Stimulated activated CD4-positive, alpha-beta T cell treated with anti-CD3 and anti-CD28 coated beads, Interleukin-4, amount 100 ng/mL, for 4 hours (primary cell): ENCODE measurements at places on chromosomes 11 and 22.

DNA sequence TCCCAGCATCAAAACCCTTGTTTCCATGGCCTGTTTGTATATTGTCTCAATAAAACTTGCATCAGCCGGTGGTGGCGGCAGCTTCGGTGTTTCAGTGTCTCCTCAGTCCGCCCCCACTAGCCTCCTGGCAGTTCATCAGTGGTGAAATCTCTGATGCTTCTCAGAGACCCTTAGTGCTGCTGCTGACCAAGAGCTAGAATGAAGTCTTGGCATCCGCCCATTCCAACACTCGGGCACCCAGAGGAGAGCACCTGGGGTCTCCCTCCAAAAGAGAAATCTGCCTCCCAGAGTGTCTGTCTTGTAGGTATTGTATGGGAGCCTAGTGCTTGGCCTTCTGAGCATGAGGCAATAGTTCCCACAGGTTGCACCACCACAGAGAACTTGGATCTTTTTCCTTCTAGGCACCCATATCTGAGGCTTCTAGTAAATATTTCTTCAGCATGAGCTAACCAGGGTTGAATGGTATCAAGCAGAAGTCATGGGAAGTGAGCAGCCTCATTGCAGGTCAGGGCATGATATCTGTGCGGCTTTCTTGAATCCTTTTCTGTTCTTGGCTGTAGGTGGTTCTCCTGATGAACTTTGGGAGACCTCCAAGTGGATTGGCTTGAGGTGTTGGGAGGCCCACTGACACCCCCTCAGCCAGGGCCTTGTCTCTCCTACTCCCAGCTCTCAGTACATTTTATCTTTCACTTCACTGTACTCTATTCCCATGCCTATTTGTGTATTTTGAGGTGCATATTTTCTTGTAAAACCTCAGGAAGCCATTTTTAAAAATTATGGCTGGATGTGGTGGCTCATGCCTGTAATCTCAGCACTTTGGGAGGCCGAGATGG lies 13.2 kb upstream of the AIFM3 start:
- DNase-seq, result no peak

- DNase-seq, result no peak
These were observed 55.3 kb downstream of the TRMU start for GRCh38 chr22:46390652-46391301.

DNA sequence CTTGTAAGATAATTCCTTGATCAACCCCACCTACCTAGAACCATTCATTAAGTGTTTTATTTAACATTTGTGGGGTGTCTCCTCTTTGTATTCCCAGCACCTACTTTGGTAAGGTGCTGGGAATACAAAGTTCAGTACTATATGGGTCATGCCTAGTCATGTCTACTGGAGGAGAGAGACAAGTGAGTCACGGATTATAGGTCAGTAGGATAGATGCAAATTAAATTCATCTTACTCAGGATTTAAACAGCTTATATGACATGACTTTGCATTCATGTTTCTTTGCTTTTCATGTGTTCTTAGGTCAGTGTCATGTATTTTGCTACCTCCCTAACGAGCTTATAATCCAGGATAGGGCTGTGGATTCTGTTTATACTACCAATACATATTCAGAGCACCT lies 3.4 kb upstream of the FADS1 start:
- no peak for DNase-seq

DNA sequence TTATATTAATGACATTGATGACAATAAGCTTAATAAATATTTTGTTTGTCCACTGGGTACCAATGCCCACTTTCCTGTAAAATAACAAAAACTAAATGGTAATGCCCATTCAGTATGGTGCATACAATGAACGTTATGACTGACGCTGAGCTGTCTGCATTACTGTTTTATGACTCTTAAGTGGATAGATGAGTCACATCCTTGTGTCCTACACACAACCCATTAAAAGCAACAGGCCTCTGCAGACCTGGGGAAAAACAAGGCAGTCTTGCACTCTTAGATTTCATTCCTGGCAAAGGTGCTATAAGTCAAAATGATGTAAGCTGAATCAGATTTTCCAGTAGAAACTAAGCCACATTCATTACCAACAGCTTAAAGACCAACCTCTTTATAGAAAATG lies 176.3 kb upstream of the TMEM45B start:
- no peak for DNase-seq

DNA sequence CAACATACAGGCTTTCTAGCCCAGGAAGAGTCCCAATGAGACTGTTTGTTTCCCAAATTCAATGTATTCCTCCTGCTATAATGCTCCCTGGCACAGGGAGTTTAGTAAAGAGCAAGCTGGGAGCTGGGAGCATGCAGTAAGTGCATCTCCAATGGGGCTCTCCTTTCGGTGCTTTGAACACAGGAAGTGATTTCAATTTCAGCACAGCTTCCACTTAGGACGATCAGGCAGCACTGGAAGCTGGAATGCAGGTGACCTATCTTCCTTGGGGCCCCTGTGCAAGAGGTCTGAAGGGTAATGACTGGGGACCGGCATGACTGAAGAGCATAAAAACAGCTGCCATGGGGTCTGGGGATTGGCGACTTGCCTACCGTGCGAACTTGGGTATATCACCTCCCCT lies 76.0 kb downstream of the LARGE1 start:
- DNase-seq, result no peak

- no peak for DNase-seq
These were observed 28.6 kb upstream of the PHF21A start for GRCh38 chr11:46149826-46150225.

DNA sequence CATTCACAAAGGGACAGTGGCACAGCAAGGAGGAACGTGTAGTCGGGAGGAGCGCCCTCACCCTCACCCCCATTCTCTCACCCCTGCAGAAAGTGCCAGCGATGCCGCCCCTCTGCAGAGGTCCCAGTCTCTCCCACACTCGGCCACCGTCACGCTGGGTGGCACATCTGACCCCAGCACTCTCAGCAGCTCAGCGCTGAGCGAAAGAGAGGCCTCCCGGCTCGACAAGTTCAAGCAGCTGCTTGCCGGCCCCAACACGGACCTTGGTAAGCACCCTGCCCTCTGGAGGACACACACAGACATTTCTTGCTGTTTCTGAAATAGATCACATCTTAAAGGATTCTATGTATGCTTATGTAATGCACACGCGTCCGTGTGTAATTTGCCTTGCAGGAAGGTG lies 34.9 kb downstream of the TBC1D22A start:
- DNase-seq, result no peak

DNA sequence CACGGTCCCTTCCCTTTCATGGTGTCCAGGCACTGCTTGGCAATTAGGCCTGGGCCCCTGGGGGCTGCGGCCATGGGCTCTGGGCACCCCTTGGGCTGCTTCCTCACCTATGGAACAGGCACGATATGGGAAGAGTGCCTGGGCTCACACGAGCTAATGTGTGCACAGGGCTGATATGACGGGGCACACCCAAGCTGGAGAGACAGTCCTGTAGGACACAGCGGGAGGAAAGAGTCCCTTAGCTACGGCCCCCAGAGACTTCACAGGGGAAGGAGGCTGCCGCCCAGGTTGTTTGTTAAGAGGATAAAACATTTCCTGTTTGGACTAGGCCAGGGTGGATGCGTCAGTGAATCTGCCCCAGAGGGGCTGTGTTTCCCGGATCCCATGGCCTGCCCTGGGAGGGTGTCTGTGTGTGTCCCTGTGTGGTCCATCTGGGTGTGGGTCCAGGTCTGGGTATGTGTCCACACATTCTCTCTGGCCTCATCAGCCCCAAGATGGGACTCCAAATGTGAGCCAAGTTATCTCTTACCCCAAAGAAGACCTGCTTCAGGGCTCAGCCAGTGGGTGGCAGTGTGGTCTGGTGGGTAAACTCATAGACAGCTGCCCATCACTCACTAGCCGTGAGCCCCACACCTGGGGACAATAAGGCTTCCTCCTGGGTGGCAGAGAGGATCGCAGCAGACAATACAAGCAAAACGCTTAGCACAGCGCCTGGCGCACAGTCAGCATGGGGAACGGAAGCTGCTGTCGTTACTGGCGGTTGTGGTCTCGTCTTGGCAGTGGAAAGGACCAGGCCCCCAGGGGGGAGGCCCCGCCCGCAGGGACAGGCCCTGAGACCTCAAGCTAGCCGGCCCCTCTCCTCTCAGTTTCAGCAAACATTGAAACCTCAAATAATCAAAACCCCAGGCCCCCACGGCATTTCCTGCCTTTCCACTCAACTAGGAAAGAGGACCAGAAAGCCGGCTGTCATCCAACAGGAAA lies 3.2 kb upstream of the EMID1 start:
- peak; percentile 24 for DNase-seq

GRCh38 chr11:26578998-26579661 lies 7.1 kb upstream of the MUC15 start:
- DNase-seq, result no peak

- no peak for DNase-seq
These were observed 45.3 kb upstream of the POGLUT3 start for GRCh38 chr11:108543316-108543964.

DNA sequence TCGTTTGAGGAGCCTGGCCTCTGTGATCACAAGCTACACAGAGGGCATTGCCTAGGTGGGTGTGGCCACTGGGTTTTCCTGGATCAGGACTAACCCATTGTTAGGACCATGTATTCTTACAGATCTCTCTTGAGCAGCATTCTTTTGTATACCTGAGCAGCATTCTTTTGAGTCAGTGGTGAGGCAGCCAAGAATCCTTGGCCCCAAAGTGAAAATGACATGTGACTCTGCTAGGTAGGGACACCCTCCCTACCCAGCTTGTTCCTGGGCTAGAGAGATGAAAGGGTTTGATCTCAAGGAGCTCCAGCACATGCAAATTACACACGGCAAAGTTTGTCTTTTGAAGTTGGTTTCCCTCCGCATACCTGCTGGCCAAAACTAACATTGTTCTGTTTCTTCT lies 55.0 kb upstream of the HORMAD2 start:
- DNase-seq, result no peak

DNA sequence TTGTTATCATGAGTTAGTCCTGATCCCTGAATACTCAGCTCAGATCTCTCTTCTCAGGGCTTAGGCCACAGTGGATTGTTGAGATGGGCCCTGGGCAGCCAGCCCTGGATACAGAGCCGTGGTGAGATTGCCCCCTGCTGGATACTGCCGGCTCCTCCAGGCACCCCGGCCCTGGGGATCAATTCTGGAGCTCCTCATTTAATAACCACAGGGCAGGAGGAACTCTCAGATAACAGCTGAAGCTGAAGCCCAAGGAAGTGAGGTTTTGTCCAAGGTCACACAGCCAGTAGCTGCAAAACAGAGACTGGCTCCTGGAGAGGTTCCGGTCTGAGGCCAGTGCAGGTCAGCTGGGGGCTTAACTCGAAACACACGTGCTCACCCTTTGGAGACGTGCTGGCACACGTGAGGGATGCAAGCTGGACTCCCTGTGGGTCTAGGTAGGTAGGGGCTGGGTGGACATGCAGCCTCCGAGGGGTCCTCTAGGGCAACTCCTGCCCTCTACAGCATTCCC lies 16.0 kb downstream of the USH1C start:
- peak; percentile 47 for DNase-seq

- DNase-seq, result no peak
These were observed 805.2 kb upstream of the CCDC90B start for GRCh38 chr11:84091212-84091986.

- no peak for DNase-seq
These were observed 2.6 kb upstream of the KMT5B start for GRCh38 chr11:68215524-68216170.

GRCh38 chr11:61787928-61788491 lies 4.4 kb downstream of the TMEM258 start:
- DNase-seq, result no peak

DNA sequence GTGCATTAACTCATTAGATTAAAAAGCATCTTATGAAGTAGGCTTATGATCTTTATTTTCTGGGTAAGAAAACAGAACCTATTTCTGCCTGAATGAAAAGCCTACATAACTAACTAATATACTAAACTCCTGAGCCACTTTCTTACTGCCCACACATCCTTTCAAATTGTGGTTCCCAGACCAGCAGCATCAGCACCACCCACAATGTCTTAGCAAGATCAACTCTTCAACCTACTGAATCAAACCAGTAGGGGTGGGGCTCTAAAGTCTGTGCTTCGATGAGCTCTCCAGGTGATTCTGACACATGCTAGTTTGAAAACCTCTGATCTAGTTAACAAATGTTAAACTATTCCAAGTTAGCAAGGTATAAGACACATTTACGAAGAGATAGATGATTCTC lies 462.4 kb downstream of the DLG2 start:
- no peak for DNase-seq

- no peak for DNase-seq
These were observed 124.3 kb upstream of the OR9Q1 start for GRCh38 chr11:57899378-57899777.

- peak; percentile 55 for DNase-seq
These were observed 84.5 kb downstream of the ISX start for GRCh38 chr22:35150183-35151107.

DNA sequence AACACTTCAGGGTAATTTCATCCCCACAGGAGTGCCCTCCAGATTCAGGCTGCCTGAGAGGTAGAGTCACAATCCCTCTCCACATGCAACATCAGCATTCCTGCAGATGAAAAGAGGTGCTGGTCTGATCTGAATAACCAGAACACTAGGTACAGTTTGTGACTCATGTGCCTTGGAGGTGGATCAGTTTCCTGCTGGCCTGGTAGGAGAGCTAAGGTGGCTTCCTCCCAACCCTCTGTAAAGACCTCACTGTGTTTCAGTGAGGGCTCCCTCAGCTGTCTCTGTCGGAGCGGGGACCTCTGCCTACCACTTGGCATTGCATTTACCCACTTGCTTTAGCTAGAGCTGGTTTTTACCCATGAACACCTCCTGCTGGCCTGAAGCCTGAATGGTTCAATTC lies 7.6 kb downstream of the OR9G1 start:
- no peak for DNase-seq

DNA sequence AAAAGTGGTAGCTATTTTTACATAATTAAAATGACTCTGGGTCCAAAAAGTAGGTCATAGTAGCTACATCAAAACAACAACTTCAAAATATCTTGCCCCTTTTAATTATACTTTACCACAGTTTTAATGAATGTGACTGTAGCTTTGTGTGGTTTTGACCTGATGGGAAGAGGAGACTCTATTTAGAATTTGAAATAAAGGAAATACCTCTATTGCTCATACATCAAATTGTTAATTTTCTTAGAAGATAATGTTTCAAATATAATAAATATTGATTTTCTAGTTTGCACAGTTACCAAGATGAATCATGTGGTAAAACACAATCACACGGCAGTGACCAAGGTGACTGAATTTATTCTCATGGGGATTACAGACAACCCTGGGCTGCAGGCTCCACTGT lies at the start of gene OR8K1:
TSS of gene OR8K1 (plus strand) at position 301 of the 400 bp plus-strand sequence. CDS start at position 301, 0 bp downstream.
- DNase-seq, result no peak

DNA sequence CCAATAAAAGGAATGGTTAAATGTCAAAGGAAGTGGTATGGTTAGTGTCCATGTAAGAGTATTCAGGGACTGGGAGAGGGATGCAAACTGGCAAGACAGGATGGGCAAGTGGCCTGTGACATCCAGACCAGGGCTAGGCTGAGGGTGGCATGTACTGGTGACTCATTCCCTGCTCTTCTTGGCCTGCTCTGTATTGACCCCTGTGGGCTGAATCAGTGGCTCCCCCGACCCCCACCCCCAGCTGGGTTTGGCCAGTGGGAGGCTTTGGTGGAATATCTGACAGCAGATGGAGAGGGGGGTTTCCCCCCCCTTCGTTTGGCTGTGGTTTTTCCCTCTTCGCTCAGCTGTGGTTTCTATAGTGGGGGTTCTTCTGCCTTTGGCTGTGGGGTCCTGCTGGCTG lies 87.7 kb downstream of the CSNK2A3 start:
- no peak for DNase-seq
